ENCODE measurements at places on chromosomes 3 and 15.

DNA sequence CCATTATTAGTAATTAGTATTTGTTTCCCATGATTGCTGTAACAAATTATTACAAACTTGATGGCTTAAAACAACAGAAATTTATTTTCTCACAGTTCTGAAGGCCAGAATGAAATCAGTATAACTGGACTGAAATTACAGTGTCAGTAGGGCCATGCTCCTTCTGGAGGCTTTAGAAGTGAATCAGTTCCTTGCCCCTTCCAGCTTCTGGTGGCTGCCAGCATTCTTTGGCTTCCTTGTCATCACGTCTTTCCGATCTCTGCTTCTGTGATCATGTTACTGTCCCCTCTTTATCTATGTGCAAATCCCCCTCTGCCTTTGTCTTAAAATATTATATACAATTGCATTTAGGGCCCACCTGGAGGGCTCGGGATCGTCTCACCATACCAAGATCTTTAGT lies 92.0 kb downstream of the FOXB1 start:
- DNase-seq, result no peak

DNA sequence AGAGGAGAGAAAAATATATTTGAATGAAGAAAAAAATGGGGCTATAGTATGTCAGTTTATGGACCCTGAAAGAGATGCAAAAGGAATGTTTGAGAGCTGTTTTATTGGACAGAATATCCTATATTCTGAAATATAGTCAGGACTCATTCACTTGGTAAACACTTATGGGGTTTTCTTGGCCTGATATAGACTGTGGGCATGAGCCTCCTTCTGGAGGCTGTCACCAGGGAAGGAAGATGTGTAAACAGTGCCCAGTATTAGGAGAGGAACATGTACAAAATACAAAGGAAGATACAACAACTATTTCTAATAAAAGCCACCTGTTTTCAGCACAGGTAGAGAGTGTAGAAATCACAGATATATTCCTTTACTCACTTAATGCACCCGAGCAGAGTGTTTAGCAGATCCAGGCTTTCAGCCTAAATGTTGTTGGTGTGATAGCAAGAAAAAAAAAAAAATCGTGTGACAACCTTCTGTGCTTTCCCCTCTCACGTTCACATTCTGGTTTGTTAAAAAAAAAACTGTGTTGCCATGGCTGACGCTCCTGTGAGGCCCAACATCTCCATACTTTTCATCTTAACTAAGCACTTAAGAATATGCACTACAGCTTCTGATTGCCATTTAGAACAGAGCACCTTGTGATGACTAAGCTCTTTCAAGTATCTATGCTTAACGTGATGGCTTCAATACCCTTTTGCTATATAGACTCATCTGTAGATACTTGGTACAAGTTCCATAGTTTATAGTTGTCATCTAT lies 134.1 kb downstream of the MBNL1 start:
- peak; percentile 27 for DNase-seq

- DNase-seq, result no peak
These were observed 34.7 kb upstream of the SACM1L start for GRCh38 chr3:45654397-45654944.

- no peak for DNase-seq
These were observed 683.6 kb upstream of the ARPP21 start for GRCh38 chr3:34955680-34956079.

DNA sequence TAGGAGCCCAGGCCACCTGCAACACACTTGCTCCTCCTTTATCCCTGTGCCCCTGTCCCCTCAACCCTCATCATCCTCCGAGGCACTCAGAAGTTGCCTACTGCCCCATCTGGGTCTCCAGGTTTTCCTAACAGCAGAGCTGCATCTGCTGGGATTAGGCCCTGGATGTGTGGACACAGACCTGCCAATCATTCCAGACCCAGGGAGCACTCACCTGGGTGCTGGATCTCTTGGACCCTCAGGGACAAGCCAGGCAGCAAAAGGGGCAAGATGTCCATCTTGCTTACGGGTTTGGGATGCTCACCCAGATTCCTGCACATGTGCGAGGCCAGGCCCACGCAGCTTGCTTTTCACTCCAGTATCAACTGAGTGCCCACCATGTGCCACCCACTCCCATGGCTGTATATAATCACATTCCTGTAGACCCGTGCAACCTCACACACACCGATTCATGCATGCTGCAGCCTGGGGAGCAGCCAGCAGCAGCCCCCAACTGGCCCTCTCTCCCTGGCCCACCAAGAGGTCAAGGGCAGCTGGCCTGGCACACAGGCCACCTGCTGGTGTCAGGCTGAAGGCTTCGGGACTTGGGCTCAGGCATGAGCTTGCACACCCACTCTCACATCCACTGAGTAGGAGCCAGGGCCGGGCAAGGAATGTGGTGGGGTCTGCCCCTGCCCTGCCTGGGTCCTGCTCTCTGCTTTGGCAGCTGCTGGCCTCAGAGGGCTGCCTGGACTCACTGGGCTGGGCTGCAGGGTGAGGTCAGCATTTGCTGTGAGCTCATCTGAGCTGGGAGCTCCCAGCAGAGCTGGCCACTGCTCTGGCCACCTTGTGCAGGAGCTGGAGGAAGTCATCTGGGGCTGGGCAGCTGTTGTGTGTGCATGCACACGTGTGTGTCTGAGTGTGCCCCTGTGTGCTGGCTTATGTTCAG lies 14.9 kb downstream of the PRKCD start:
- DNase-seq, result no peak

DNA sequence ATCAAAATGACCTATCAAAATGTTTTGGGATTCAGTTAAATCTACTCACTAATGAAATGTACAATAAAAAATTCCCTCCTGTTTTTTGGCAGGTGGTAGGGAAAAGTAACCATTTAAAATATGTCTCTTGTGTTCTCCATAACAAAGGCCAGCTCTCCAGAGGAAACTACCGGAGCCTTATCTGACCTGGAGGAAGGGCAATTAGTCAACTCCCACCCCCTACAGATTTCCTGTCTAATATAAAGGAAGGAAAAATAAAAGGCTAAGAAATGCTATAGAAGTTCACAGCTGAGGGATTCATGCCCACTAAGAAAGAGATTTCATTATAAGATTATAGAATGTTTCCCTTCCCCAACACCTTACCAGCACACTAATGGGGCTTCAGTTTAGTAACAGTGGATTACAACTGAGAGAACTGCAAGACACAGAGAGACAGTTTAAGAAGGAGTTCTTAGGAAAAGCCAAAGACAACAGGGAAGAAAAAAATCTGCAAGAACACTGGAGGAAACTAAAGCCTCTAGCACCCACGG lies 376.5 kb upstream of the KCNMB2 start:
- DNase-seq, result no peak

DNA sequence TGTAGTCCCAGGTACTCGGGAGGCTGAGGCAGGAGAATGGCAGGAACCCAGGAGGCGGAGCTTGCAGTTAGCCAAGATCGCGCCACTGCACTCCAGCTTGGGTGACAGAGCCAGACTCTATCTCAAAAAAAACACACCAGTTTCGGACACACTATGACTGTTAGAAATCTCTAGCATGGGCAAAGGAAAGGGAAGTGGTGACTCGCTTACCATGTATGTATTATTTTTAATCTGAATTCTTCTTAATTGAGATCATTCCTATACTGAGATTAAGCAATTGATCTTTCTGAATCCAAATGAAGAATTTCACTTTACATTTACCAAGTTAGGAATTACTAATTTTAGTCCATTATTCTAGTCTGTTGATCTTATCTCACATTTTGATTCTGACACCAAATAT lies 459.2 kb upstream of the ALCAM start:
- no peak for DNase-seq

GRCh38 chr15:52804526-52805081 lies 14.5 kb upstream of the ONECUT1 start:
- no peak for DNase-seq

DNA sequence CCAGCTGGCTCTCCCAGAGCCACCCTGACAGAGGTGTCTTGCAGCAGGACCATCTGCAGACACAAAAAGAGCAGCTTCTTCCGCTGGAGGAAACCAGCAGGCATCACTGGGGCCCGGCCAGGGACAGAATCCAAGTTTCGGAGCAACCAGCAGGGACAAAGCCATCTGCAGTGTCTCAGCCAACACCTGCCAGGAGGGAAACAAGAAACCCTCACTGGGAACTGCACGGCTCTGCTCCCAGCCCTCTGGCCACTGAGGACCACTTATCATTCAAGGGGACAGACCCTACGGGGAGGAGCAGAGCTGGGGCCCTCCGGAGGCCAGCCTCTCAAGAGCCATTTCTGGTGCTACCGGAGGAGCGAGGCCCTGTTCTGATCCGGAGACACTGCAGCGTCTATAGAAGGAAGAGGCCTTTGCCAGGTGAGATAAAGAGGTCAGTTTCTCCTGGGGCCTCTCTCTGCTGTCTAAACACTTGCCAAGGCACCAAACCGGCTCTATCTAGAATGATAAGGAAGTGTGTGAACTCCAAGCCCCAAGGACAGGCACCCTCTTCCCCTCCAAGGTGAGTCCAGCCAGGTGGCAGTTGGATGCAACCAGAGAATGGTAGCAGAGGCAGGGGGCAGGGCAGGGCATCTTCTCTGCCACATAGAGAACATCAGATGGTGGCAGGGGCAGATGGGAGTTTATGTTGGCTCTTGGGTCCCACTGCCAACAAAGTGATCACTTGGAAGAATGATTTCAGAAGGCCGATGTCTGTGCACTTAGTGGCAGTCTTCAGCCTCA lies 89.0 kb downstream of the CHSY1 start:
- DNase-seq, result no peak

GRCh38 chr3:171876680-171877147 lies 33.6 kb downstream of the TMEM212 start:
- peak; percentile 62 for DNase-seq

DNA sequence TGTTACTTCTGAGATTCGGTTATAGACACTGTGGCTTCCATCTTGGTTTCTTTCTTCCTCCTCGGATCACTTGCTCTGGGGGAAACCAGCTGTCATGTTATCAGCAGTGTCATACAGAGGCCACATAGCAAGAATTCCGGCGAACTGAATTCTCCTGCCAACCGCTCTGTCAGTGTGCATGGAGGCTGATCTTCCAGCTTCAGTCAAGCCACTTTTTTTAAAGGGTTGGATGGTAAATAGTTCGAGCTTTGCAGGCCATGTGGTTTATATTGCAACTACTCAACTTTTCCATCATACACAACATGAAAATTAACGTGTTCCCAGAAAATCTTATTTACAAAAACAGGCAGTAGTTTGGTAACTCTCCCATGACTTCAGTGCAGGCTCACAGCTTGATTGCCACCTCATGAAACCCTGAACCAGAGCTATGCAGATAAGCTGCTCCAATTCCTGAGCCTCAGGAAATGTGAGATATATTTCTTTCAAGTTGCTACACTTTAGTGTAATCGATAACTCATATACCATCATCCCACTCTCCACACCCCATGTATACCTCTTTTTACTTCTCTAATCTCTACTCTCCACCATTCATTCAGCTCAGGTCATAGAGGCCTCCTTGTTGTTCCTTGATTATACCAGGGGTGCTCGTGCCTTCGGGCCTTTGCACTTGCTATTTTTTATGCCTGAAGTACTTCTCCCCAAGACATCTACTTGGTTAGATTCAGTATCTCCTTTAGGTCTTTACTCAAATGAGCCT lies 7.2 kb downstream of the RPL22L1 start:
- no peak for DNase-seq

GRCh38 chr3:188433521-188434150 lies 279.7 kb downstream of the LPP start:
- no peak for DNase-seq

DNA sequence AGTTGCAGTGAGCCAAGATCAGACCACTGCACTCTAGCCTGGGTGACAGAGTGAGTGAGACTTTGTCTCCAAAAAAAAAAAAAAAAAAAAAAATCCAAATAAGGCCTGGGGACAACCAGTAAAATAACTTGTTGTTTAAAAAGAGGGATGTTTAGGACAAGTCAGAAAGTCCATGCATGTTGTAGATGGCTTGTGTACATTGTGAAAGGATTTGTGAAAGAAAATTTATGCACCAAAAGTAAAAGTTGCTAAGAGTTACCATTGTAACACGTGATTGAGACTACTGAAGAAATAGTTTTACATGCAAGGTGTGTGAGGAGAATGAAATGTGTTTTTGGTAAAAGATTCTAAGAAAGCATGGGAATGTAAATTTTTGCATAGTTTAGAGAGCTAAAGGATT lies 35.7 kb upstream of the SEC61A1 start:
- DNase-seq, result no peak

DNA sequence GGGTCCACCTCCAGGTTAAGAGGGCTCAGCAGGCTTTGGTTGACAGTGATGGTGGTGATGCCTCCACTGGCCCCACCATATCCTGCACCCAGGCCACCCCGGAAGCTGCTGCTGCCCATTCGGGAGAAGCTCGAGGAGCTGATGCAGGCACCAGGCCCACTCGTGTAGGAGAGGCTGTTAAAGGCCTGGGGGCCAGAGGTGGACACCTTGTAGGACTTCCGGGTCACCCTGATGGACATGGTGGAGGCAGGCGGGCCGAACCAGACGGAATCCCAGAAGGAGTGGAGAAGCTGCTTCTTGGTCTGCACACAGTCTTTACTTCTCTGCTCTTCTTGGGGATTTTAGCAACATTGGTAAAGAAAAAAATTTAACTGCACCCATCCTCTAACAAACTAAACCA lies 65.2 kb upstream of the CDAN1 start:
- no peak for DNase-seq

GRCh38 chr3:82144811-82145210 lies 383.4 kb upstream of the GBE1 start:
- no peak for DNase-seq

GRCh38 chr3:179421500-179421899 lies 29.8 kb downstream of the GNB4 start:
- no peak for DNase-seq

DNA sequence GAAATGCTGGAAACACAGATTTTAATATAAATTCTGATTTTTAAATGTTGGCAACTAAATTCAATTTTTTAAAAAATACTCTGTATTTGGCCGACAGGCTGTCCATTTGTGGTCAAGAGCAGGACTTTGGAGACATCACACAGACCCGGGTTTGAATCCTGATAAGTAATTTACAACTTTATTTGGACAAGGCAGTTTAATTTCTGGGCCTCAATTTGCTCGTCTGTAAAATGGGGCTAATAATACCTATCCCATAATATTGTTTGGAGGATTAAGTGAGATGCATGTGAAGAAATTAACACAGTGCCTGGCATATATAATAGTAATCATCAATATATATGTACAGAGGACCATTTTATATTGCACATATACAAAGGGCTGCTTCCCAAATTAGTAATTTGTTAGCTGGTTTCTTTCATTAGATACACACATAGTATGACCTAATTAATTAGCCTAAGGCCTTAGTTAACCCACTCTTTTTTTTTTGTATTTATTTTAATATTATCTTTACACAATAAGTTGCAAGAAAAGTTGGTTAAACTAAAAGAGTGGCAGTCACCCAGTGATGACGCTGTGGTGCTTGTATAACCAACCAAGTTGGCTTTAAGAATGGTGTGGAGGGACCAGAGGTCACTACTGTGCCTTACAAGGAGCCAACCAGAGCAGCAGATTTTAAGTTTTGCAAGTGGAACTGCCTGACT lies 665 bp downstream of the PIGB start:
- DNase-seq, result peak; percentile 28

- DNase-seq, result no peak
These were observed 6.0 kb upstream of the FNDC3B start for GRCh38 chr3:172033396-172033795.

- DNase-seq, result no peak
These were observed 265.8 kb downstream of the TAFA4 start for GRCh38 chr3:68666429-68667136.

All from activated CD4-positive, alpha-beta T cell treated with anti-CD3 and anti-CD28 coated beads, Interleukin-2, amount 50 U/mL, for 16 hours (primary cell).